ENCODE measurements at places on chromosomes 13 and 19. TPM values are rescaled to one million over a fixed set of nuclear protein-coding genes. Genes with fewer than 3 reads are reported as not detected.

Gene HCST
- not detected for total RNA-seq

Gene BRSK1
- 1.7 TPM for total RNA-seq

Gene GNG8
- total RNA-seq, result not detected

GRCh38 chr13:72952529-72953141 is 106.2 kb upstream of the KLF5 start:
- no peak for DNase-seq

DNA sequence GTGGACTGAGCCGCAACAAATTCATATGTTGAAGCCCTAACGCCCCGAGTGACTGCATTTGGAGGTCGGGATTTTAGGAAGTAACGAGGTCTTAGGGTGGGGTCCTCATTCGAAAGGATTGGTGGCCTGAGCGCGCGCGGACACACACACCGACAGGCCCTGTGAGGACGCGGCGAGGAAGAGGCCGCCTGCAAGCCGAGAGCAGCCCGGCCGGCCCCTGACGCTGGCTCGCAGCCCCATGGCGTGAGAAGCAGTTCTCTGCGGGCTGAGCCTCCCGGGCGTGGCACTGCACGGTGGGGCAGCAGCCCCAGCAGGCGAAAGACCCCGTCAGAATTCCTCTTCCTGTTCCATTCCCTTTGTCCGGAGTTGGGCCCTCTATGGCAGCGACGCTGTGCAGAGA is 131.2 kb downstream of the CRYL1 start:
- no peak for DNase-seq
